ENCODE measurements at places on chromosomes 4 and X.

DNA sequence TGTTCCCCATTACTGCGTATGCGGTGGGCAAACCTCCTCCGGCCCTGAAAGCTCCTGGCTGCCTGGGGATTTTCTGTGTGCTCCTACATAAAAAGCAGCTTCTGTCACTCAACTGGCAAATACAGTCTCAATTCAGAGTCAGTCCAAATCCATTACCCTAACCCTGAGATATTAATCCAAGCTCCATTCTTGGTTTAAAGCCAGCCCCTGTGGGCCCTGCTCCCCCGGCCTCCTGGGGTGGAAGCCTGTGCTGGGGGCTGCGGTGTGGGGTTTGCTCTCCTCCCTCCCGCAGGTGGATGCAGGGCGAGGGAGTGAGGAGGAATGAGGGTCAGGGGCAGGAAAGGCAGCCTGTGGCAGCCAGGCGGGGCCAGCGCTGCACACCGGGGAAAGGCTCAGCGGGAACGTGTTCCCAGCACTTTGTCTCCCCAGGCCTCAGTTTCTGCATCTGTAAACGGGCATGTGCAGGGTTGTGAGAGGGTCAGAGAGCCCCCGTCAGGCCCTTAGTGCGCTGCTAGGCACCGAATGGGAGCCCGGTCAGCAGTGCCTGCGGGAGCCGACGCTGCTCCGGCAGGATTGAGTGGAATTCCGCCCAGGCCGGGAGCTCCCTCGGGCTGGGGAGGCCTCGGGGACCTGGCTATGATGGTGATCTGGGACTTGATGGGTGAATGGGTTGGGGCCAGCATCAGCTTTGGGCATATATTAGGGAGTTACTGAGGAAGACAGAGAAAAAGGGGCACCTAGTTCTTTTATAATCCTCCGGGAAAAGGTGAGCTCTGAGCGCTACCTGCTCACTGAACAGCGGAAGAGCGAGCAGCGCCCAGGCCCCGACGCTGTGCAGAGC, 6.3 kb upstream of the RGS12 start:
- DNase-seq: no peak

- peak; percentile 70 for DNase-seq
Measured at GRCh38 chrX:20412871-20413486, 146.3 kb upstream of the RPS6KA3 start.

DNA sequence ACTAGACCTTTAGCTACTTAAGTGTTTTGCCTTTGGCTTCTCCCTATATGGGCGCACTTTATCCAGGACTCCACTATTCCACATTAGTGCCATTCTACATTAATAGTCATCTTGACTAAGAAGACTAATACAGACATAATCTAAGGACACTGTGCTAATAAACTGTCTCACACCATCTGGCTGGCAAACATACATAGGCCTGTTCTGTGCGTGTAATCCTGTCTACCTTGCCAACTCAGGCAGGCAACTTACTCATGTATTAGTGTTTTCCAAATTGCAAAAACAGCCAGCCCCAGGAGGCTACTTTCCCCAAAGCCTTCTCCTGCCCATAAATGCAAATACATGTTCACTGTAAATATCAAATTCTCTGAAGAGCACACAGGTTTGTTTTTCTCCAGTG, 587.3 kb downstream of the TMA16 start:
- DNase-seq: no peak

DNA sequence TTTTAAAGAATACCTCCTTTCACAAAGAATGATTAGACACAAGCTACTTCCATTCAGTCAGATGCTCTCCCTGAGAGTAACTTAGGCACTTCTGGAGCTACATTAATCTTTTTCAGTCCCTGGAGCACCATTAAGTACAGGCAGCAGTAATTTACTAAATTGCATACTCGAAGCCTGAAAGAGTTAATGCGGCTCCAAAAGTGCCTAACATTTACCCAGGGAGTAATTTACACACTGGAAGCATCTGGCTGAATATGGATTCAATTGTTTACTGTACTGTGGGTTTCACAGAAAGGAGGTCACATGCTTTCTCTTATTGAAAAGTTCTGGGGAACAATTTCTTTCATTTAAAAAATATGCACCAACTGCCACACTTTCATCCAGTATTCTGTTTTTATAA, 260.8 kb upstream of the TENM3 start:
- no peak for DNase-seq
